NCI-H2081 treated with DMSO at 0.1 percent for 48 hours (cell line): ENCODE measurements at places on chromosomes 5 and 9.

DNA sequence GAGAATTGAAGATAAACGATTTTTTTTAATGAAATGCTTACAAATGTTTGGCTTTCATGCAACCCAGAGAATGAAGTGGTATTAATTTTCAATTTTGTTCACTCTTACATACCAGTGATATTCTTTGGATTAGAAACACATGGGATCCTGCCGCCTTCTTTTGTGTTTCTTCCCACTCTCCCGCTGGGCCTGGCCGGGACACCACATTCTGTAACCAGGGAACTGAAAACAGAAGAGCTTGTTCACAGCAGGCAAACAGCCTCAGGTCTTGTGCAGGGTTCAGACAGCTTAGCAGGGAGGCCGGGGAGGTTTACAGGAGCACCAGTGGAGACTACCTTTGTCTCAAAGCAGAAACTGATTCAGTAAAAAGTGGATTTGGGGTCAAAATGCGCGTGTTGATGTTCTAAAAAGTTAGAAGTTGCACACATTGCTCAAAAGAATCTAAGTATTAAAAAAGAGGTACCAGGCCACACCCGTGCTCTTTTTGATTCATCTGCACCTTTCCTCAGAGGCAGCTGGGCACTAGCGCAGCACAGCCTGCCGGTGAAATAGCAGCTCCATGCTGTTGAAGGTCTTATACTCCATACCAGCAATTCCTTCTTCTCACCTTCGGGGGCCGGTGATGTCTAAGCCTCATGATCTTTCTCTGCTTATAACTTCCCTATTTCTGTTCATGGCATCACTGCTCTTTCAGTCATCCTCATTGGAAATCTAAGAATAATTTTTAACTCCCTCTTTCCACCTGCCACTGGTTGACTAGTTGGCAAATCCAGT, 67.1 kb downstream of the GRAMD2B start:
- DNase-seq, result no peak

DNA sequence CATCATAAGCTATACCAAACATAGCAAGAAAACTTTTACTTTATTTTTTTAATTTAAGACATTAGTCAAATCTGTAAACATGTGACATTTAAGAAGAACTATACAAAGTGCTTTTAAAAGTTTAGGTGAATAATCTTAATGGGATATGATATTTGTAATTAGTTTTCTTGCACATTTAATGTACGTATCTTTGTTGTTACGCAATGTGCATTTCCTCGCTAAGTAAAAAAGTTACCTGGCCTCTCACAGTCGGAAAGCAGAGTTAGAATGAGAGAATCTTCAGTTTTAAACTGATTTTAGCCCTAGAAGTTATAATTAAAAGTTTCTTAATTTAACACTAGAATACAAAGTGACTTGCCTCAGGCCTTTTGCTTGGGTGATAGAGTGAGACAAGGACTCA, 589.8 kb downstream of the DMRTA1 start:
- DNase-seq, result no peak

GRCh38 chr5:5221724-5222123, 81.6 kb downstream of the ADAMTS16 start:
- no peak for DNase-seq

DNA sequence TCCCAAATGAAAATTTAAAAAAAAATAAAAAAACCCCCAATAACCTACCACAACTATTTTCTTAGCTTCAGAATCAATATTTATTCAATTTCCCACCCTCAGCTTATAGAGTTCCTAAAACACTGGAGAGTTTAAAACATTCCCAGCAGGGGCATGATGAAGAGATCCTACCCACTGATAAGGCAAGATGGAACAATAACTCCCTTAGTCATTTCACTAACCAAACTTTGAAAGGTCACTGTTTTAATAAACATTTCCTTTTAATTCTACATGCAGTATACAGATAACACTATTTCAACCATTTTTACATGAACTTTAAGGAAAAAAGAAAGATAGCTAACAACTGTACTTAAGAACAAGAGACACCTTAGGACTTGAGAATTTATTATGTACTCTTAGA, 34.9 kb upstream of the ACOT12 start:
- no peak for DNase-seq

GRCh38 chr5:92695123-92696003, 885.7 kb downstream of the NR2F1-AS1 start:
- no peak for DNase-seq

- no peak for DNase-seq
Measured at GRCh38 chr9:75109210-75109839, 21.0 kb downstream of the OSTF1 start.

DNA sequence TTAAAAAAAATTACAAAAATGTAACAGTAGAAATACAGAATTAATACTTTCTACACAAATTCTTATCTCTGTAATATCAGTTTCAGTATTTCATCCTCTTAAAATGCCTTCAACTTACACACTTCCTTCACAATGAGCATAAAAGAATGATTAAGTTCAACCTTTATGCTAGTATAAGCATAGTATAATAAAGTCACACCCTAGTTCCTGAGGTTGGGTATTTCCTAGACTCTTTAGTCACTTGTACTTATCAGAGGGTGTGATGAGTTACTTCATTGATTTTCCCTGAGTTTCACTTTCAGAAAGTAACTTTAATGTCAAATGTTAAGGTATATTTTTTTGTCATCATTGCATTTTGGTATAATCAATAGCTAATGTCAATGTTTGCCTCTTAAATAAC, 302.4 kb downstream of the PDE4D start:
- no peak for DNase-seq

DNA sequence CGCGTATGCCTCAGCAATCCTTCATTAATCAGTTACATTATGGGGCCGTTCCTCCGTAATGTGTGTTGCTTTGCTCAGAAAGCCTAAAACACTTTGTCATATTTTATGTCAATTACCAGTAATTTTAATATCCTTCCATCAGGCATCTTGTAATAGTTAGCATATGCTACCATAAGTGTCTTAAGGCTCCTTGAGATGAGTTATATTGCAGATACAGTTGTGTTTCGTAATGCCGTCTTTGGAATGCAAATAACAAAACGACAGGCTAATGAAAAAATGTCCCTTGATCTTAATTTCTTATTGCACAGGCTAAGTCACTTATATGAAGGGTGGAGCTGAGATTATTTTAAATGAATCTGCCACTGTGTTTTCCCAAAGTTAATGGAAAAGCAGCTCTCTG, 50.5 kb downstream of the TBCA start:
- DNase-seq, result no peak

- no peak for DNase-seq
Measured at GRCh38 chr5:114402206-114402605, 40.3 kb downstream of the KCNN2 start.

- DNase-seq, result no peak
Measured at GRCh38 chr5:21711866-21712758, 1141.0 kb downstream of the CDH12 start.

- no peak for DNase-seq
Measured at GRCh38 chr9:88187631-88188030, 49.4 kb upstream of the SPATA31C2 start.

GRCh38 chr9:76510041-76510440, 51.1 kb downstream of the GCNT1 start:
- no peak for DNase-seq

DNA sequence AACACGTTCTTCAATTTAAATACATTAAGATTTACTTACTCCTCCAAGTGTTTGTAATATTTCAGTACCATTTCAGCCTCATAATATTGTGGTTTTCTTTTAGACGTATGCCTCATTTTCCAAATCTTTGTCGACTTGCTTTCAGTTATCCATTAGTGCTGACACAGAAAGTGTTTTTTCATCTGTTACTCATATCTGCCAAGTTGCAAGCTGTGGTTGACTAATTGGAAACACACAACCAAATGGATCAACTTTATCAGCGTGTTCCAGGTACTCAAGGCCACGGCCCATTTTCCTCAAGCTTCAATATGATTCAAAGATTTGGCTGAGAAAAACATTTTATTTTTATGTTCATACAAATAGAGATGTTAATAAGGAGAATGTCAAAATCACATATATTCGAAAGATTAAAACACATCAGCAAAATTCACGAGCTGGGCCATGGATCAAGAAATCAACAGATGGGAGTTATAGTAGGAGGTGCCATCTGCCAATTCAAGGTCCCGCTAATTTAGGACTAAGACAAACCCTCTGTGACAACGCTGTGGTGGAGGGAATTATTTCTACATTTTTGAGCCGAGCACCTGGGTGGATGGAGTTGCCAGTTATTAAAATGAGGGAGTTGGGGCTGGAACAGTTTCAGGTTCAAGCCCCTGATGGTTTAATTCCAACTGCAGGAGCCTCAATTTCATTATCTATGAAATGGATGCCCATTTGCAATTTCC, 27.2 kb upstream of the CCNJL start:
- DNase-seq, result no peak

DNA sequence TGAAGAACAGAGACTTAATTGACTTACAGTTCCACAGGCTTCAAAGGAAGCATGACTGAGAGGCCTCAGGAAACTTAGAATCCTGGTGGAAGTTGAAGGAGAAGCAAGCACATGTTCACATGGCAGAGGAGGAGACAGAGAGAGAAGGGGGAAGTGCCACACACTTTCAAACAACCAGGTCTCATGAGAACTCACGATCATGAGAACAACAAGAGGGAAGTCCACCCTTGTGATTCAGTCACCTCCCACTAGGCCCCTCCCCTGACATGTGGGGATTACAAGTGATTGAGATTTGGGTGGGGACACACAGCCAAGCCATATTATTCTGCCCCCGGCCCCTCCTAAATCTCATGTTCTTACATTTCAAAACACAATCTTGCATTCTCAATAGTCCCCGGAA, 19.5 kb downstream of the NR3C1 start:
- no peak for DNase-seq

GRCh38 chr5:130966990-130967525, 198.0 kb downstream of the HINT1 start:
- DNase-seq, result no peak

- no peak for DNase-seq
Measured at GRCh38 chr9:112774006-112774996, 23.7 kb downstream of the SNX30 start.

DNA sequence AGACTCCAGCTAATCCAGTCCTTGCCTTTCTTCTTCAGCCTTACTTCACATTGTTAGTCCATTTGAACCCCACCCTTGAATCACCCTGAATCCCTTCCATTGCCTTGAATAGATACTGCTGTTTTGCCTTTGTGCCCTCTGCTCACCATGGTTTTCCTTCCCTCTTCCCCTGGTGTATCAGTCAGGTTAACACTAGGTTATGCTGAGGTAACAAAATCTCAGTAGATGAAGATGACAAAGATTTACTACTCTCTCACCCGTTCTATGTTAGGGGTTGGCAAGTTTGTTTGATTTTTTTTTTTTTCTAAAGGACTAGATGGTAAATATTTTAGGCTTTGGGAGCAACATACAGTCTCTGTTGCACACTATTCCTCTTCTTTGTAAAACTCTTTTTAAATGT, 3.3 kb upstream of the VLDLR start:
- DNase-seq, result no peak

DNA sequence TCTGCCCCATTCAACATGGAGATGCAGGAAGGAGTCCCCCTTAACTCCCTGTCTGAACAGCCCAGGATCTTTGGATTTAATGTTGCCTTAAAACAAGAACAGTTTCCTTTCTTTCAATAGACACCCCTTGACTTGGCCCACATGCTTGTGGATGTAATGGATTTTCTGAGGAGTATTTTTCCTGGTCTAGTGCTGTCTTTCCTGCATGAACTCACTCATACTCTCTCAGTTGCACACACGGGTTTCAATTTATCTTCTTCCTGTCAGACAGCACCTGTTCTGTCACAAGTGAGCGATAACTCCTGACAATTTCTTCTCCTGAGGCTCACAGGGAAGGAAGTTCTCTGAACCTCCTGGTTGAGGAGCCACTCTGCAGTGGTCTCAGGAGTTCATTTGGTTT, 85.1 kb downstream of the ACER2 start:
- DNase-seq, result no peak

DNA sequence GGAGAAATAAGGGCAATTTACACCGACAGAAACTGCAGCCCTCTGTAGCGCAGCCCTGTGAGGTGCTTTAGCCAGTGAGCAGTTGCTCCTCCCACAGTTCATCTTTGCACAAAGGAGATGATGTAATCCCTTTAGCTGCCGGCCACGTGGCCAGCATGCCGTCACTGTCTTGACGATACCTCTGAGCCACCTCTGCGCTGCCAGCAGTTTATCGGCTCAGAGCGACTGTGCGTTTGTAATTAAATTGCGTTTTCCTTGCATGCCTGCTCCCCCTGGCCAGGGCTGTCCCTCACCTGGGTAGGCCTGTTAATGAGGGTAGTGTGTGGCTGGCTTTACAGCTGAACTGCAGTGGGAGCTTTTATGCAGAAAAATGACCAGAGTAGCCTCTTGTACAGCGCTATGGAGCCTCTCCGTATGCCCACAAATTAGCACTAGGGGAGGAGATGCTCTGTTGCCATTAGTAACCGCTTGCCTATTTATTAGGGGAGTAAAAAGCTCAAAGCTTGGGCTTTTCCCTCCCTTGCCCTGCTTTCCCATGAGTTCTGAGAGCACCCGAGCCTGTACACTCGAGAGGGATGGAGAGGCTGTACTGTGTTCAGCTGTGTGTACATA, 107.0 kb downstream of the TRIO start:
- peak; percentile 75 for DNase-seq

- DNase-seq, result no peak
Measured at GRCh38 chr9:134123764-134124128, 12.1 kb upstream of the WDR5 start.
